ENCODE measurements at places on chromosomes 11 and 22.

DNA sequence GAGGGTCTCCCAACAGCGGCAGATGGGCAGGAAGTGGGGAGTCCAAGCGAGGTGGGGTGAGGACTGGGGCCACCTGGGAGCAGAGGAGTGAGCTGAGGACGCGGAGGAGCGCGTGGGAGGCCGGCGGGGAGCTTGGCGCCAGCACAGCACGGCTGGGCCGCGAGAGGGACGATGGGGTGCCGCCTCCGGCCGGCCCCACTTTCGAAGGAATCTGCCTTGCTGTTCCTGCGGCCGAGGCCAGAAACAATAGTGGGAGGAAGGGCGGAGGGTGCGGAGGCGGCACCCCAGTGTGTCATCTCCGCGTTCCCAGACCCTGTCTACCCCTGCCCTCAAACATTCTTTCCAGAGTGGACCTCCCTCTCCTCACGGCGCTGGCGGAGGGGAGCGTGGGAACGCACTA lies 5.5 kb downstream of the INS start:
- peaks cover 49% of the 10 kb centered on the region for H3K27me3 ChIP-seq
- peaks cover 5% of the 10 kb centered on the region for H3K4me1 ChIP-seq
- H3K27ac ChIP-seq: no peak overlapping the region
- no peaks in the 10 kb centered on the region for H3K36me3 ChIP-seq

- H3K4me3 ChIP-seq: no peak overlapping the region
- H3K27ac ChIP-seq: no peak overlapping the region
- no peak for DNase-seq
- H3K4me1 ChIP-seq: no peaks in the 10 kb centered on the region
- H3K27me3 ChIP-seq: no peaks in the 10 kb centered on the region
Measured at GRCh38 chr11:112455791-112456190, 195.1 kb upstream of the PLET1 start.

- H3K36me3 ChIP-seq: no peaks in the 10 kb centered on the region
- peak overlapping the region; percentile 97 for H3K27ac ChIP-seq
- peak overlapping the region; percentile 96 for H3K4me3 ChIP-seq
- no peaks in the 10 kb centered on the region for H3K27me3 ChIP-seq
- no peak for DNase-seq
Measured at GRCh38 chr11:32894149-32894827, 1.7 kb downstream of the QSER1 start.

- H3K36me3 ChIP-seq: no peaks in the 10 kb centered on the region
- DNase-seq: no peak
- H3K4me1 ChIP-seq: peaks cover 56% of the 10 kb centered on the region
- H3K27me3 ChIP-seq: no peaks in the 10 kb centered on the region
- H3K27ac ChIP-seq: peak overlapping the region; percentile 68
- H3K4me3 ChIP-seq: no peak overlapping the region
Measured at GRCh38 chr11:8773916-8774539, 91.4 kb downstream of the RPL27A start.

DNA sequence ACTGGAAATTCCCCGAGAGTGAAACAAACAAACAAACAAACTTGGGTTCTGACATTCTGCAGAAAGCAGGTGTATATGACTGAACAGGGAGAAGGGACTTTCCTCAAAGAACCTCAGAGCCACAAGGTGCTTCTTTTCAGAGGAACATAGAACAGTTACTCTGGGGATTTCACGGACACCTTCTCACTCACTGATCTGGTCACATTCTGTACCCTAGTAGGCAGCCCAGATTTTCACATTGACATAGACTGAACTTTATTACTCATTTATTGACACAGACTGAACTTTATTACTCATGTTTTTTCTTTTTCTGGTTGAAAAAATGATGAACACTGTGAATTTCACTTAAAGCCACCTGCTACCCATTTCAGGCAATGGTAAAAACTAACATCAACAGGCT lies 263.0 kb downstream of the OPCML start:
- H3K4me3 ChIP-seq: no peak overlapping the region
- no peaks in the 10 kb centered on the region for H3K36me3 ChIP-seq
- no peaks in the 10 kb centered on the region for H3K4me1 ChIP-seq
- DNase-seq: no peak
- no peaks in the 10 kb centered on the region for H3K27me3 ChIP-seq
- no peak overlapping the region for H3K27ac ChIP-seq

DNA sequence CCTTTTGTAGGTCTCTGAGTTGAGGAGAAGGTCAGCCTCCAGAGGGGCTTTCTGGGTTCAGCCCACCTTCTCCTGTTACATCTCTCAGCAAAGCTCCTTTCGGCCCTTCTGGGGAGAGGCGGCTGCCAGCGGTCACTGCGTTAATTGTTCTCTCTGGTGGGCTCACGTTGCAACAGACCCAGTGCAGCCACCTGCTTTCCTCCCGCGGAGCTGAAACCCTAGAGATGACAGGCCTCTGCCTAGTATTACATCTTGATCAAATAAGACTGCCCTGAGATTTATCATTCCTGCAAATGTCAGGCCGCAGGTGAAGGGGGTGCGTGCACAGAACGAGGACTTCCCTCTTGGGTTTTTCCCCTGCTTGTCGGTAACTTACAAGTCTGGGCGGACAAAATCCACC lies 43.2 kb upstream of the CREB3L1 start:
- no peak overlapping the region for H3K27ac ChIP-seq
- H3K36me3 ChIP-seq: no peaks in the 10 kb centered on the region
- no peak for DNase-seq
- peaks cover 2% of the 10 kb centered on the region for H3K27me3 ChIP-seq
- H3K4me1 ChIP-seq: peaks cover 25% of the 10 kb centered on the region
- no peak overlapping the region for H3K4me3 ChIP-seq

- no peaks in the 10 kb centered on the region for H3K27me3 ChIP-seq
- peaks cover 12% of the 10 kb centered on the region for H3K4me1 ChIP-seq
- no peak for DNase-seq
Measured at GRCh38 chr11:128407962-128408361, 179.4 kb downstream of the ETS1 start.

DNA sequence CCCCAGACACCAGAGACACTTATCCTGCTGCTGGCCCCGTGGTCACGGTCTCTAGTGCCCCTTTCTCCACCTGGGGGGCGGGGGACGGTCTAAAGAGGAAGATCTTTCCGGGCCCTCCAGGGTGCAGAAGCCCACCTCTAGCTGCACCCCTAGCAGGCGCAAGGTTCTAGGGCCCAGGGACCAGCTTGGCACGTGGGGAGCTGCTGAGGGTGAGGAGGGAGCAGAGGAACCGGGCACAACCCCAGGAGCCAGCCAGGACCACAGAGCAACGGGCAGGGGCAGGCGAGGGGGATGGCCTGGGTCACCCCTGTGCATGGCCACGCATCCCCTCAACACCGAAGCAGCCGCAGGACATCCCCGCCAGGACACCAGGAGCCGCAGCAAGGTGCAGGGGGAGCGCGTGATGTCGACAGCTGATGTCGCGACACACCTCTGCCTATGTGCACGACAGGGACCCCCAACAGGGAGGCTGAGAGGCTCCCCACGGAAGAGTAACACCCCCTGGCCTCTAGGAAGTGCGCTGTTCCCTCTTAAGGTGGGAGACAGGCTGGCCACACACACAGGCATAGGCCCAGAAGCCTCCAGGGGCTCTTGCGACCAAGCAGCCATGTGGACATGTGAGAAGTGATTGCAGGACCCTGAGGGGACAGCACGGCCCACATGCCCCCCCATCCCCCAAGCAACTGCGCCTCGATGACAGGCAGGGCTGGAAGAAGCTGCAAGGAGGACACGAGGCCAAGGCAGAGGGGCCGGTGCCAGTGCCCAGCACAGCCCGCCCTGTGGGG lies 5.1 kb downstream of the LRFN4 start:
- H3K27me3 ChIP-seq: no peaks in the 10 kb centered on the region
- no peak overlapping the region for H3K4me3 ChIP-seq
- no peak overlapping the region for H3K27ac ChIP-seq
- H3K36me3 ChIP-seq: peaks cover 26% of the 10 kb centered on the region

DNA sequence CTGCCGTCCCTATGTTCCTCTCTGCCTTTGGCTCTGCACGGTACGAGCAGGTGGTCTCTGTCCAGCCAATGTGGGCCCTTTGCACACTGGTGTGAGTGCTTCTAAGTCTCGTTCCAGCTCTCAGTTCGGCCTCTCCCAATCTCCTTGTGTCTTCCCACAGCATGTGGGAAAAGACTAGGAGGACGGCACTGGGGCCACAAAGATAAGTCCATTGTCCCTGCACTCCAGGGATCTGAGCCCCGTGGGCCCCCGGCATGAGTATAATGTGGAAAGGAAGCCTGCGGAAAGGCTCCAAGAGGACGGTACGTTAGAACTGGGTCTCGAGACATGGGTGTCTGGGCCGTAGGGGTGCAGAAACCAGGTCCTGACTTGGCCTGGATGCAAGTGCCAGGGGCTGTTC lies 16.4 kb downstream of the MYEOV start:
- no peak overlapping the region for H3K4me3 ChIP-seq
- H3K36me3 ChIP-seq: no peaks in the 10 kb centered on the region
- no peaks in the 10 kb centered on the region for H3K27me3 ChIP-seq

DNA sequence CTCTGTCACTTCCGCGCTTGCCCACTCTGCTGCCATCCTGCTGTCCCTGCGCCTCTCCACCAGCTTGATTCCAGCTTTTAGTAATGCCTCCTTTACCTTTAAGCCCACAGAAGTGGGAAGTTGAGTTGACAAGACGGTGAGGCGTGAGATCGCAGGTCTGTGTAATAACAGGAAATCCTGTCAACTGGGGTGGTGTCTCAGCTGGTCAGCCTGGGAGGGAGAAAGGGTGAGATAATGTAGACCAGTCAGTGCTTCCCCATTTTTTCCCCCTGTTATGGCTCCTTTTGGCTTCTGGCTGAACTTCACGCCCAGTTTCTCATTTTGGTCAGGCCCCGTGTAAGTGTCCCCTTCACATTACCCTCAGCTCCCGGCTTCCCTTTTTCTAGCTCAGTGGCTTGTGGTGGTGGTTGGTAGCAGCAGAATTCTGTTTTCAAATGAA lies 98.9 kb downstream of the TRAF6 start:
- no peak overlapping the region for H3K4me3 ChIP-seq
- no peak overlapping the region for H3K27ac ChIP-seq
- no peak for DNase-seq

GRCh38 chr11:19259487-19260345 lies 19.0 kb upstream of the E2F8 start:
- H3K4me1 ChIP-seq: peaks cover 4% of the 10 kb centered on the region
- H3K4me3 ChIP-seq: no peak overlapping the region
- no peak overlapping the region for H3K27ac ChIP-seq

- H3K4me1 ChIP-seq: no peaks in the 10 kb centered on the region
- no peaks in the 10 kb centered on the region for H3K36me3 ChIP-seq
- no peak for DNase-seq
- no peak overlapping the region for H3K27ac ChIP-seq
- no peak overlapping the region for H3K4me3 ChIP-seq
- H3K27me3 ChIP-seq: peaks cover 15% of the 10 kb centered on the region
Measured at GRCh38 chr11:124832571-124832970, 32.4 kb upstream of the MSANTD2 start.

- H3K27me3 ChIP-seq: no peaks in the 10 kb centered on the region
- H3K4me1 ChIP-seq: no peaks in the 10 kb centered on the region
- no peak overlapping the region for H3K27ac ChIP-seq
Measured at GRCh38 chr22:37979782-37980181, 4.6 kb downstream of the SOX10 start.

GRCh38 chr11:11294551-11294855 lies 58.5 kb downstream of the CSNK2A3 start:
- H3K4me3 ChIP-seq: no peak overlapping the region
- H3K27me3 ChIP-seq: no peaks in the 10 kb centered on the region
- no peak overlapping the region for H3K27ac ChIP-seq

DNA sequence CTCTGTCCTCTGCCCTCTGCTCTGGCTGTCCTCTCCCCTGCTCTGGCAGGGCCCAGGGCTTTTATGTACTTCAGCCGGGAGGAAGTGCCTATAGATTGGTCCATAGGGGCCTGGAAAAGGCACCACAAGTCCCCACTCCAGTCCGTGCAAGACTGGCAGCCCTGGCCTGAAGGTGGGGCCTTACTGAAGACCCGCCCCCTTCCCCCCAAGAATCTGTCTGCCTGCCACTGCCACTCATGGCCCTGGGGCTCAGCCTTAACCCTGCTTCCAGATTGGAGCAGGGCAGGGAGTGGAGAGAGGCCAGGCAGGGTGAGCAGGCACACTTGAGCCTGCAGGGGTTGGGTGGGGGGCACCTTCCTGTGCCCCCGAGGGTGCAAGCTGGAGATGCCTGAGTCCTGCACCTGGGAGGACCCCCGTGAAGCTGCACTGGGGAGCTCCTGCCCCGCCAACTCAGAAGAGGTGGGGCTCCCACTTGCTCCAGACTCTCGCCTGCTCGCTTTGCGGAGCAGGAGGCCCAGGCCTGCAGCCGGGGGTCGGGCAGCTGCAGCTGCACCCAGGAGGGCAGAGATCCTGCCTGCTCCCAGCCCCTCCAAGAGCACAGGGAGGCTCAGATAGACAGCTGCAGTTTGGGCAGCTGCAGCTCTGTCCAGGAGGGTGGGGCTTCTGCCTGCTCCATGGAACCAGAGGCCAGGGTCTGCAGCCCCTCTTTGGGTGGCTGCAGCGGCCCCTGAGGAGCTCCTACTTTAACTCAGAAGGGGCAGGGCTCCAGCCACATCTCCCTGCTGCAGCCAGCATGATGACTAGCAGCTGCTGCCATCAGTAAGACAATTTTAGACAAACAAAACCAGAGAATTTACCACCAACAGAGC lies 51.0 kb upstream of the SC5D start:
- H3K4me1 ChIP-seq: peaks cover 11% of the 10 kb centered on the region
- H3K4me3 ChIP-seq: no peak overlapping the region
- H3K27me3 ChIP-seq: no peaks in the 10 kb centered on the region
- no peaks in the 10 kb centered on the region for H3K36me3 ChIP-seq
- no peak for DNase-seq
- no peak overlapping the region for H3K27ac ChIP-seq

GRCh38 chr11:13189561-13190426 lies 87.8 kb upstream of the BMAL1 start:
- no peak overlapping the region for H3K4me3 ChIP-seq
- no peak for DNase-seq
- no peak overlapping the region for H3K27ac ChIP-seq

- peaks cover 9% of the 10 kb centered on the region for H3K36me3 ChIP-seq
- H3K4me3 ChIP-seq: no peak overlapping the region
- no peaks in the 10 kb centered on the region for H3K27me3 ChIP-seq
- peaks cover 49% of the 10 kb centered on the region for H3K4me1 ChIP-seq
- H3K27ac ChIP-seq: no peak overlapping the region
Measured at GRCh38 chr22:46629291-46629690, 9.1 kb downstream of the GRAMD4 start.

GRCh38 chr22:16912281-16912680 lies 87.1 kb upstream of the XKR3 start:
- H3K36me3 ChIP-seq: no peaks in the 10 kb centered on the region
- H3K4me1 ChIP-seq: no peaks in the 10 kb centered on the region
- DNase-seq: no peak
- H3K27me3 ChIP-seq: peaks cover 10% of the 10 kb centered on the region
- H3K4me3 ChIP-seq: no peak overlapping the region

Data from suprapubic skin (tissue), 4 donors.